ENCODE measurements at places on chromosomes 3 and 15.

DNA sequence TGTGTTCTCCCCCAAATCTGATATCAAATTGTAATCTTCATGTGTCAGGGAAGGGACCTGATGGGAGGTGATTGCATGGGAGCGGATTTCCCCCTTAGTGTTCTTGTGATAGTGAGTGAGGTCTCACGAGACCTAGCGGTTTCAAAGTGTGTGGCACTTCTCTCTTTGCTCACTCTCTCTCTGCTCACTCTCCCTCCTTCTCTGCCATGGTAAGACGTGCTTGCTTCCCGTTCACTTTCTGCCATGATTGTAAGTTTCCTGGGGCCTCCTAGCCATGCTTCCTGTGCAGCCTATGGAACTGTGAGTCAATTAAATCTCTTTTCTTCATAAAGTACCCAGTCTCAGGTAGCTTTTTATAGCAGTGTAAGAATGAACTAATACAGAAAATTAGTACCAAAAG, 30.6 kb upstream of the OR5H6 start:
- DNase-seq = no peak

GRCh38 chr15:74857082-74857655, 14.2 kb upstream of the ULK3 start:
- DNase-seq = no peak

DNA sequence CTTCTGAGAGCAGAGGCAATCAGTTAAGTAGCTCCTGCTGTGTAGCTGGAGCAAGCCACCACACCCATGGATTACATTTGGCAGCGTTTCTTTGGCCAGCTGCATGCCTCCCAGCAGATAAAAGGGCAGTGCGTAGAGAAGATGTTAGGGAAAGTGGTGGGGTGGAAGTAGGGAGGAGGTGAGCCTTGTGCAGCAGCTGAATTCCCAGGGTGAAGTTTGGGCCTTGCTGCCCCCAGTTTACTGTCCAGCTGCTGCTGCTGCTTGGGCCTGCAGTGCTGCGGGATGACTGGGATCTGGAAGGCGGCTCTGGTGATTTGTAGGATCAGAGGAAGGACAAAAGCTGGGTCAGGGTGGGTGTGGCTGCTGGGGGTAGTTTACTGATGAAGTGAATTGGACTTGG, 318.7 kb upstream of the C2CD4B start:
- no peak for DNase-seq

- no peak for DNase-seq
Measured at GRCh38 chr15:93209690-93210445, 120.9 kb upstream of the RGMA start.

DNA sequence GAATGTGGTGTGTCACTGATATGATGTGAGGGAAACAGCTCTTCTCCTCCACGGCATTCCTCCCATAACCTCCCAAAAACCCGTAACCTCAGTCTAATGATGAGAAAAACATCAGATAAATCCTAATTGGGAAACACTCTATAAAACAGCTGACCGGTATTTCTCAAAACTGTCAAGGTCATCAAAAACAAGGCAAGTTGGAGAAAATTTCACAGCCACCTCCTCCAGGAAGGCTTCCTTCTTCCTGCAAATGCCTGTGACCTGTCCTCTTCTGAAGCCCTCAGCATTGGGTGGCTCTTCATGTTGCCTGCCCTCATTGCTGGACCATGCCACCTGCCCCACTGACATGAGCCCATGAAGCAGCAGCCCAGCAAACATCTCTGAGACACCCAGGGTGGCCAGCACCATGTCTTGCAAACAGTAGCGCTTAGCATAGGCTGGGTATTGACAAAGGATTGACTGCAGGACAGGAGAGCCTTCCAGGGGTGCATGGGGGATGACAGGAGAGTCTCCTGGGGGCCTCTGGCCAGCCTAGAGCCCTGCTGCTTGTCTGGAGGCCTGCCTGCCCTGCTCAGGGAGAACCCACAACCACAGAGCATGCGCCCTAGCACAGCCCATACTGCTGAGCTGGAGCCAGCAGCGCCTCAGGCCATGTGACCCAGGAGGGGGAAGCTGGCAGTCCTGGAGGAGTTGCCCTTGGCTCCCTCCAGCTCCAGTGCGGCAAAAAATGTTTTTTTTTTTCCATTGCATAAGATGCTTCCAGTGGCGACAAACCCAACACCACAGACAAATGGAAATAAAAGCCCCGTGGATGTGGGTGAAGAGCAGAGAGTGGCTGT, 49.7 kb downstream of the XXYLT1 start:
- no peak for DNase-seq

DNA sequence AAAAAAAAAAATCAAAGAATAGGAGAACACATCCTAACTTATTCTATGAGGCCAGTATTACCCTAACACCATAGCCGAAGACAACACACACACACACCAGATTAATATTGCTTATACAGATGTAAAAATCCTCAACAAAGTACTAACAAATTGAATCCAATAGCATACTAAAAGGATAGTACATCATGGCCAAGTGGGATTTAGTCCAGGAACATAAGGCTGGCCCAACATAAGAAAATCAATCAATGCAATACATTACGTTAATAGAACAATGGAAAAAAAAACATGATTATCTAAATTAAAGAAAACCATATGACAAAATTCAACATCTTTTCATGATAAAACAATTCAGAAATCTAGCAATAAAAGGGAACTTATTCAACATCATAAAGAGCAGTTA, 79.1 kb downstream of the ADAMTS9 start:
- no peak for DNase-seq

DNA sequence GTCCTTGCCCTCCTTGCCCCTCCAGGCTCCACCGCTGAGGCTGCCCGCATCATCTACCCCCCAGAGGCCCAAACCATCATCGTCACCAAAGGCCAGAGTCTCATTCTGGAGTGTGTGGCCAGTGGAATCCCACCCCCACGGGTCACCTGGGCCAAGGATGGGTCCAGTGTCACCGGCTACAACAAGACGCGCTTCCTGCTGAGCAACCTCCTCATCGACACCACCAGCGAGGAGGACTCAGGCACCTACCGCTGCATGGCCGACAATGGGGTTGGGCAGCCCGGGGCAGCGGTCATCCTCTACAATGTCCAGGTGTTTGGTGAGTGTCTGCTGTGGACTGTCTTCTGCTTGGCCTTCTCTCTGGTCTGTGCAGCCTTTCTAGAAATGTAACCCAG, 61.0 kb downstream of the BOC start:
- DNase-seq = no peak

GRCh38 chr15:74265046-74265639, 29.0 kb downstream of the CCDC33 start:
- peak; percentile 56 for DNase-seq

- no peak for DNase-seq
Measured at GRCh38 chr15:63856711-63857460, 23.1 kb upstream of the HERC1 start.

GRCh38 chr15:99755692-99756409, 22.6 kb upstream of the LYSMD4 start:
- DNase-seq = peak; percentile 64

DNA sequence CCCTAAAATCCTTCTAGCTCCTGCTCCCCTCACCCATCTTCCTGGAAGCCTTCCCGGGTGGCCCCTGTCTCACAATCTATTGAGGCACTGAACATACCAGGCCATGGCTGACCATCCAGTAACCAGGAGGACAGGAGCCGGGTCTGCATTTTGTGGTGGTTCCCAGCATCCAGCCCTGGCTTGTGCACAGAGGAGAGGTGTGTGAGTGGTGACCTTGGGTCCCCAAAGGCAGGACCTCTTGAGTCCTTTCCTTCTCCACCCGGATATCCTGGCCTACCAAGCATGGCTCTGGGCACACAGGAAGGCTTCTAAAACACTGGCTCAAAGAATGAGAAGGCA, 7.8 kb downstream of the CSK start:
- no peak for DNase-seq

DNA sequence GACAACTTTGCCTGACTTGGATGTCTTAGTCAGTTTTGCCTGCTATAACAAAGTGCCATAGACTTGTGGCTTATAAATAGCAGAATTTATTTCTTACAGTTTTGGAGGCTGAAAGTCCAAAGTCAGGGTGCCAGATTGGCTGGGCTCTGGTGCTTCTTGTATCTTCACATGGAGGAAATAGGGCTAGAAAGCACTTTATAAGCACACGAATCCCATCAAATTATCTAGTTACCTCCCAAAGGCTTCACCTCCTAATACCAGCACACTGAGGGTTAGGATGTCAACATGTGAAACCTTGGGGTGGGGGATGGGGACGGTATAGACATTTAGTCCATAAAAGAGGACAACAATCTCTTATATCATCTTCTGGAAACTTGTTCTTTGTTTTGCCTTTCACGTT, 116.8 kb downstream of the SQOR start:
- no peak for DNase-seq

GRCh38 chr3:172918165-172918564, 167.6 kb downstream of the ECT2 start:
- DNase-seq = peak; percentile 24

DNA sequence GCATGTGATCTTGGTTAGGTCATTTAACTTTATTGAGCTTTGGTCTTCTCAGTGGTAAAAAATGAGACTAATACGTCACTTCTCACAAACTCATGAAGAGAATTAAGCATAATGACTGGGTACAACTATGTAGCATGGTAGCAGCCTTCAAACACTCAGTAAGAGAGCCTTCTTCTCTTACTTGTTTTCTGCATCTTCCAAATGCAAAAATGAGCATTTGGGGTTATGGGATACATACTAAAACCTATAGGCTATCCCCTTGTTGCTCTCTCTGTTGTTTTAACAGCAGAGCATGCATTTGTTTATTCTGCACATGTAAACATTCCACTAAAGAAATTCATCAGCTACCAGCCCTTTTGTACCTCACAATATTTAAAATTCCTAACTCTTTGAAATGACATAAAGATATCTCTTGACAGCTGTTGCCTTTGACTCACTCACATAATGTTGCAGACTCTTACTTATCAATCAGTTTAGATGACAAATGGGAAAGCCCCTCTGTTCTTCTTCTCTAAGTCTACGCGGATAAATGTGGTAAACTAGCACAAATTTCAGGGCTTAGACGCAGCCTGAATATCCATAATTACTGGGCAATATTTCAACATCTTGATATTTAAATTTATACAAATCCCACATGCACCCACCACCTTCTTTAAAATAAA, 327.3 kb upstream of the SATB1 start:
- DNase-seq = no peak

- no peak for DNase-seq
Measured at GRCh38 chr3:175187586-175187985, 328.5 kb downstream of the NAALADL2 start.

DNA sequence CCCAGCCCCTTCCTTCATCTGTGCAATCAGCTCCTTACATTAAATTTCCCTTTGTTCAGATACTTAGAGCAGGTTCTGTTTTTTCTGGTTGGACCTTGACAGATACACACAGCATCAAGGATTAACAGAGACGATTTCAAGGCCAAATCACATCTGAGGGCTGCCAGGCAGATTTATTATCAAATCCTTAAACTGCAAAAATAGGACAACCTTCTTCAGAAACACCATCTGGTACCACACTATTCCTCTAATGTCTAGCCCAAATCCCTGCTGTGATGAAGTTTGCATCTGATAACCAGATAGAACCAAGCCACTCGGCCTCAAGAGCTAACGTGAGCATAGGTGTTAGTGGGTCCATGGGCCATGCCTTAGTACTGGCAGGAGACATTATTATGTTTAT, 250.7 kb upstream of the PROK2 start:
- no peak for DNase-seq

- no peak for DNase-seq
Measured at GRCh38 chr3:16468336-16469098, 45.0 kb downstream of the RFTN1 start.

GRCh38 chr15:57911247-57911646, 154.3 kb downstream of the ALDH1A2 start:
- DNase-seq = no peak

DNA sequence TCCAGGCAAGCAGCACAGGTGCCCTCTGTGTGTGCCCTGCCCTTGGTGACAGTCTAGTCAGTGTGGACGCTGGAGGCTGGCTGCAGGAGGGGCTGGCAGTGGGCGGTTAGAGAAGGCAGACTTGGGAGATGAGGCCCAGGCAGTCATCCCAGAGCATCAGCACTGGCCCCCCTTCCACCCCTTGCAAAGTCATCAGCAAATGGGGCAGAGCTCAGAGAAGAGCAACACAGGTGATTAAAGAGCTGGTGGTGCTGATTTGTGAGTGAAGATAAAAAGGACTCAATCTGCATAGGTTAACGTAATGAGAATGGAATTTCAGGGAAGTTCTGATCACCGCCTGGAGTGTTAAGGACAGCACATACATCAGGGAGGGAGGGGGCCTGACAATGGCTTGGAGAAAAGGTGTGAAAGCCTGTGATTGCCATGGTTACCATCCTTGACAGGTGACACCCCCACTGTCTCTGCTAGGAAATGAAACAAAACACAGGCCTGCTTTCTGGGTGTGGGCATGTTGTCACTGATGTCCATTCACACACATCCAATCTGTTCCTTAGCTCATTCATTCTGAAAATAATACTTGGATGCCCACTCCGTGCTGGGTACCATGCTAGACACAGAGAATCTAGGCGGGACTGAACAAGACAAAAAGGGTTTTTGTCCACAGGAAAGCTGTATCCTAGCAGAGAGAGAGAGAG, 269.6 kb upstream of the ST8SIA2 start:
- DNase-seq = no peak

DNA sequence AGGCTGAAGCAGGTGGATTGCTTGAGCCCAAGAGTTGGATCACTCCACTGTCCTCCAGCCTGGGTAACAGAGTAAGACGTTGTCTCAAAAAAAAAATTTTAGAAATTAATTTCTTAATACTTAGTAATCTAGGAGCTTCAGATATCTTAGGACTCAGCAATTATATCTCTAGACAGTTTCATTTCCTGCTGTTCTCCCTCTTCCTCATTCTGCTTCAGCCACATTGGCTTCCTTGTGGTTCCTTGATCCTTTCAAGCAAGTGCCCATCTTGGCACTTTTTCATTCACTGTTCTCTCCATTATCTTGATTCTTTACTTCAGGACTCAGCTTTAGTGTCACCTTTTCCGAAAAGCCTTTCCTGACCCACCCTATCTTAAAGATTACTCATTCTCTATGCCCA, 22.5 kb downstream of the TMEM202 start:
- DNase-seq = no peak

- DNase-seq = no peak
Measured at GRCh38 chr3:8529738-8530525, 28.3 kb downstream of the LMCD1 start.
